ENCODE measurements at places on chromosomes 6 and 20.

GRCh38 chr6:88238065-88238464, 71.9 kb upstream of the CNR1 start:
- DNase-seq = no peak

GRCh38 chr20:15905661-15906060, 667.6 kb downstream of the KIF16B start:
- no peak for DNase-seq

DNA sequence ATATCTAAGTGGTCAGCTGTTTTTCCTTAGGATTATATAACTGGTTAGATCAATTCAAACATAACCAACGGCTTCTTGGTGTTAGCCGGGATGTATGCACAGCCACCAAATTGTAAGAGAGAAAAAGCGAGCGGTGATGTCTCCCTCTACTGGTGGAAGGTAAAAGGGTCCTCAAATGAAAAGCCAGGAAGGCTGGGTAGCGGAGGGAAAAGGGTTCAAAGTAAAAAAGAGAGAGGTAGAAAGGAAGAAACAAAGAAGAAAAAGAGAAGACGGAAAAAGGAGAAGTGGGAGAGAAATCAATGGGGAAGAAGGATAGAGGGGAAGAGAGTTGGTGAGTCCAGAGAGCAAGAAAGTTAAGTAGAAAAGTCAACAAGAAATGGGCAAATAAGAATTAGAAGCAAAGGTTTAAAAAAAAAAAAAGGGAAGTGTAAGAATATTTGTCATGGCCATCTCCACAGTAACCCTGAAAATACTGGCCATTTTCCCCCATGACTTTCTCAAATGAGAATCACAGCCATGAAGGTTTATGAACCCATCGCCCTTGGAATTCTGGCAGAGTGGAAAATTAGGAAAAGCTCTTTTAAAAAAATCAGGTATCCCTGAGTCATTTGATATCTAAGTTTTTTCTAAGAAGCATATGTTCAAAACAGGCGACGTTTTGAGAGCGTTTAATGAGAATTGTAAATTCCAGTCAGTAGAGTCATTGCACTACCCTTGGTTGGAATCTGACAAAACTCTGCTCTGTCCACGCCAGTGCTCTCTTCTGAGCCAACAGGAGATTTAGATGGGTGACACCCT, 155.6 kb upstream of the SNX9 start:
- peak; percentile 29 for DNase-seq

DNA sequence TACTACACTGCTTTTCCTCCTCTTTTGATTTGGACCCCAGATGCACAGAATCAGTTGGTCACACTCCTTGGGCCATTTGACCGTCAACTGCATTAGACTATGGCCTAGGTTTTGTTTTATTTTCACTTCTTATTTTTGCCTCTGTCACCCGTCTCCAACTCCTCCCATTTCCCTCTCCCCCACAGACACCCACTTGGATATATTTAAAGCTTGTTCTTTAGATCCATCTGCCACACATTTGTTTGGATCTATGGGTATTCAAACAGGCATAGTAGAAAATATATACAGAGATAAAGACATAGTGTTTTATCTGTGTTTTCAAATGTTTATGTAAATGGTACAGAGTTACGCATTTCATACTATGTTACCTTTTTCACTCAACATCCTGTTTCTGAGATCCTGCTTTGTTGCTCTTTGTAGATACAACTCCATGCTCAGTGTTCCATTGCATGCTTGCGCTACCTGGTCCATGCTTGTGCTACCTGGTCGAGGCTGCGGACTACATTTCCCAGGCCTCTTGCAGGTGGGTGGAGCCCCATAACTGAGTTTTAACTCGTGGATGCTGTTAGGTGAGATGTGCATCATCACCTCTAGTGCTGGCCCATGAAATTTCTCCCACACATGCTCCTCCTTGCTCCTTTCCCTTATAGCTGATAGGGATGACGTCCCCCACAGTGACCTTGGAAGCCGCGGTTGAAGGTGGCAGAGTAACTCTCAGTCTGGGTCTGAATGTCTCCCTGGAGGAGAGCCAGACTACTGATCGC, 11.5 kb upstream of the PREX1 start:
- no peak for DNase-seq

- no peak for DNase-seq
Observed at GRCh38 chr6:5305968-5306626, 44.8 kb downstream of the FARS2 start.

- DNase-seq = no peak
Observed at GRCh38 chr20:24816907-24817306, 132.2 kb upstream of the CST7 start.

DNA sequence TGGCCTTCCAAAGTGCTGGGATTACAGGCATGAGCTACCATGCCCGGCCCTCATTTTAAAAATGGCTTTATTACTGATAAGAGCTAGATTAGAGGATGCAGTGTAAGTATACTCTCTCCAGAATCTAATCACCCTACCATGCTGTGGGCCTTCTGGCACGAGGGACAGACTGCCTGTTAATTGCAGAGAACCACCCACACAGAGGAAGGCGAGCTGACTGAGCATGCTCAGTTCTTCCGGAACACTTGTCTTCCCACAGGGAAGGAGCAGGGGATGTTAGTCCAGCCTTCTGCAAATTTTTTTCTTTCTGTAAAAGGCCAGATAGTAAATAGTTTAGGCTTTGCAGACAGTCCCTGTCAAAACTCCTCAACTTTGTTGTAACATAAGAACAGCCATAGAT, 48.9 kb downstream of the ALDH5A1 start:
- DNase-seq = no peak

GRCh38 chr6:62612471-62612870, 326.4 kb upstream of the KHDRBS2 start:
- no peak for DNase-seq

DNA sequence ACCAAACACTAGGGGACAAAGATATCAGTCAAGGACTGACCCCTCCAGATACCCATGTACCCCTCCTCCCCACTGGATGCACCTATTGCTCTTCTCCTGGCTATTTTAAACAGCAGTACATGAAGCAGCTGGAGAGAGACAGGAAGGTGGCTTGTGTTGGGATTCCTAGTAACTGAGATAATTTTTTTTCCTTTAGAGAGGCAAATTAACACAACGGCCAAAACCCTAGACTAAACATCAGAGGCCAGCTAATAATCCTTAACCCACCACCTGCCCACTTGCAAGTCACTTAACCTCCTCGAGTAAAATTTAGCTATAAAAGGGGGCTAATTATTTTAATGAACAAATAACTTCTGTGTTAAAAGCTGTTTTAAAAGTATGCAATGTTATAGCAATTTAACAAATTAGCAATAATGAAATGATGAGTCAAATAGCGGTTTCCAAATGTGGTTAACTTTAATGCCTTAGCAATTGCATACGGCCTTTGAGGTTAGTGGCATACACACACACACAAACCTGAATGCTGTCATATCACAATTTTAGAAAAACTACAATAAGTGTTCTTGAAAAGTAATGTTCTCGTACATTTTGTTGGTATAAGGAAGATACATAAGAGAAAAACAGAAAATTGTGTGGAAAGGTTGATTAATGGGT, 151.7 kb downstream of the FRK start:
- no peak for DNase-seq

Measured in NCI-H187 (cell line).